ENCODE measurements at places on chromosomes 7 and 10. TPM values are rescaled to one million over a fixed set of nuclear protein-coding genes. Genes with fewer than 3 reads are reported as not detected.

- no peak for DNase-seq
Observed at GRCh38 chr7:30713392-30713791, 31.1 kb upstream of the CRHR2 start.

- DNase-seq: no peak
Observed at GRCh38 chr10:122544493-122544892, 16.1 kb upstream of the DMBT1 start.

DNA sequence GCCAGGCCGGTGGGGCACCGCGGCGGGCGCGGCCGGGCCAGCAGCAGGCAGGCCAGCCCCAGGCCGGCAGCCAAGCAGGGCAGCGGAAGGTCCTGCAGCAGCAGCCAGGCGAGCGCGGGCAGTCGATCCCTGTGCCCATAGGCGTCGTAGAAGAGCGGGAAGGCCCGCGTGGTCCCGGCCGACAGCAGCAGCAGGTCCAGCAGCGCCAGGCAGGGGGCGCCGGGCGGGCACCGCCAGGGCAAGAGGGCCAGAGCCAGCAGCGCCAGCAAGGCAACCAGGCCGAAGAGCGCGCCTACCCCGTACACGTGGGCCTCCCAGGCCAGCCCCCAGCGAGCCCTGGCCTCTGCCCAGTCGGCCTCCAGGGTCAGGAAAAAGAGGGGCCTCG is 8.4 kb upstream of the RBM28 start:
- DNase-seq: no peak

- DNase-seq: no peak
Observed at GRCh38 chr7:12485845-12486244, 82.2 kb upstream of the VWDE start.

- DNase-seq: no peak
Observed at GRCh38 chr10:49157229-49157628, 23.4 kb upstream of the FAM170B start.

- no peak for DNase-seq
Observed at GRCh38 chr7:127828843-127829500, 177.0 kb downstream of the SND1 start.

DNA sequence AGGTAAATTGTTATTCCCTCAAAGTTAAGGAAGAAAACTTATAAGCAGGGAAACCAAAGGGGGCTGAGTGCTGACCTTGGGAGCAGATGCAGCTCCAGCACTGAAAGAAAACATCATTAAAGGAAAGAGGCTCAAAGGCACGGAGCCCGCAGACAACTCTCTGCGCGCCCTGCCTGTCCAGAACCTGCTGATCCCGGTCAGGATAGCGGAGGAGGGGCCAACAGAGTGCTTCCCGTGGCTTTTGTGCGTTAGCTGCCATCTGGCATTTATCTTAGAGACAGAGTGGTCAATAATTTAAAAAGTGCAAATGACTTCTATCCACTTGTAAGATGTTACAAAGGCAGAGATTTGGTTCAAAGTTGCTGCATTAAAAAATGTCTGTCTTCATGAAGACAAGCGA is 162.1 kb downstream of the FANK1 start:
- no peak for DNase-seq

DNA sequence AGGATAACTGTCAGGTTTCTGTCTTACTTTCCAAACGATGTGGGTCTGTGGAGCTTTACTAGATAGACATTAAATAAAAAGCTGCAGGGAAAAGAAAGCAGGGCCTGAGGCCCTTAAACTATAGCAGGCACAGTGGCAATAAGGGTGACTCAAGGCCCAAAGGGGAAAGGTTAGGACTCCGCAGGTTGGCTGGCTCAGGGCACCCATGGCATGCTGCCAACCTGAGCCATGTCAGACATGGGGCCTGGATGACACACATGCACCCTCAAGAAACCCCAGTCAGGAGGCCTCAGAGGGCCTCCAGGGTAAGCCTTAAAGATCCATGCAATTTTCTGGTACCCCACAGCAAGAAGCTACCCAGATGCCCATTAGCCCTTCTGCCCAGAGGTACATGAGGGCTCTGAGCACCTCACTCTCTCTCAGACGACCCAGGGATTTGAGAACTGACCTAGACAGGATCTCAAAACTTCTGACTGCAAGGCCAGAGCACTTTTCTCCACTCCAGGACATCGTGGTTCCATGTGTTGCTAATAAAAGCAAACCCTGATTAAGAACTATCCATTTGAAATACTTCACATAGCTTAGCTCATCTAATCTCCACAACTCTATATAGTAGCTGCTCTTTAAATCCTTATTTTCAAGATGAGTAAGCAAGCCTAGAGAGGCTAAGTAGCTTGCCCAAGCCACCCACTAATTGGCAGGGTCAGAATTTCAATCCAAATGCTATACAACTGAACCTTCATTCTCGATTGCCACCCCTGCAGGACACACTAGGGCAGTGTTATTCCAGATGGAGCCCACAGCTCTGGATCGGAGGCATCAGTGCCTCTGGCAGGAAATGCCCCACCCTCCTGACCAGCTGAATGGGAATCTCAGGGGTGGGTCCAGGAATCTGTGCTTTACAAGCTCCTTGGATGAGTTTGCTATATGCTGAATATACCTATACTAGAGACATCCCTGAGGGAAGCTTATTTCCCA is 132.5 kb upstream of the EFCAB10 start:
- DNase-seq: no peak

GRCh38 chr10:2924431-2924830 is 142.9 kb upstream of the PFKP start:
- no peak for DNase-seq

DNA sequence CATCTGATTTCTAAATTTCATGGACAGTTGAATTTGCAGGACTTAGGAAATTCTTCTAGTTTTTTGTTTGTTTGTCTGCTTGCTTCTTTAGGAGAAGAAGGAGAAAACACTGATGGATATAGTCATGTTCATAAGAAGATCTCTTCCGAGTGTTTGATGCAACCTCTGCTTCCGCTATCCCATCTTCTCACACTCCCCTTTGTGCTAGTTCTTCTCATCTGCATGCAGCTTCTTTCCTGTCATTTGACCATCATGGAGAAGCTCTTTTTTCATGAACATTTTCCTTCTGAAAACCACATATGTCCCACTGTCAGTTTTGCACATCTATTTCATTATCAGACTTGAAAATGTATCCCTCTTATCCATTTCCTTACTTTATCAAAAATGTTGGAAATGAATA is 346.9 kb upstream of the PRKCQ start:
- no peak for DNase-seq

DNA sequence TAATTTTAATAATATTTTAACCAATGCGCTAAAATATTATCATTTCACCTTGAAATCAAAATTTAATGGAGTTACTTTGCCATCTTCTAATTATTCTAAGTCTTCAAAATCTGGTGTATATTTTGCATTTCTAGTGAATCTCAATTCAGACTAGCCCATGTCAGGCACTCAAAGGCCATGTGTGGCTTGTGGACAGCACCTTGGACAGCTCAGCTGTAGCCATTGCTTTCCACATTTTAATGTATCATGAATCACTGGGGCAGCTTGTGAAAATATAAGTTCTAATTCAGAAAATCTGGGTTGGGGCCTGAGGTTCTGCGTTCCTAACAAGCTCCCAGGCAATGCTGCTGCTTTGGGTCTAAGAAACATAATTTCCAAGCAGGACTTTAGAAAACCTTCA is 57.2 kb downstream of the MGAM2 start:
- no peak for DNase-seq

GRCh38 chr7:101936611-101937231 is 119.3 kb downstream of the CUX1 start:
- no peak for DNase-seq

The PRKAR2B gene
- 14.4 TPM for total RNA-seq

The ATRNL1 gene
- 44.1 TPM for total RNA-seq

The FAM25A gene
- not detected for total RNA-seq

The CREB5 gene
- total RNA-seq: 6.9 TPM

The GRB10 gene
- 86.0 TPM for total RNA-seq

The HOXA13 gene
- total RNA-seq: not detected

The SLC18A3 gene
- 16.7 TPM for total RNA-seq

The TIMM23B gene
- total RNA-seq: 17.1 TPM

Data from neural crest cell (in vitro differentiated cells).